ENCODE measurements at places on chromosomes 4 and X. TPM values are rescaled to one million over a fixed set of nuclear protein-coding genes. Genes with fewer than 3 reads are reported as not detected.
A peak's percentile ranks its signal among the peaks of the same experiment; 100 is the strongest.

The NR0B1 gene
- total RNA-seq: not detected

DNA sequence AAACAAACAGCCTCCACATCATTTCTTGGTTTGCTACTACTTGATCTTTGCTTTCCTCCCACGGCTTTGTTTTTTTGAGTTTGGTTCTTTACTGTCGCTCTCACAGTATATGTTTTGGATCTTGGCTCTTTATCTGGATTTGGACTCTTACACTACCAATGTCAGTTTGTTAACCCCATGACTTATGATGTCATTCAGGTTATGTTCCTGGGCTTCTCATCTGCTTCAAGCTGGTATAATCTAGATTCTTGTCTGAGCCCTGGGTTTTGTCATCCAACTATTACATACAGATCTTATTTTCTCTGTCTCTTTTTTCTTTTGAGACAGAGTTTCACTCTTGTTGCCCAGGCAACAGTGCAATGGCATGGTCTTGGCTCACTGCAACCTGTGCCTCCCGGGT, 482.9 kb upstream of the TEX13C start:
- H3K4me3 ChIP-seq: no peak overlapping the region
- H3K36me3 ChIP-seq: no peaks in the 10 kb centered on the region
- no peaks in the 10 kb centered on the region for H3K27me3 ChIP-seq
- H3K27ac ChIP-seq: no peak overlapping the region
- H3K4me1 ChIP-seq: no peaks in the 10 kb centered on the region

The RAB40AL gene
- 0.75 TPM for total RNA-seq

DNA sequence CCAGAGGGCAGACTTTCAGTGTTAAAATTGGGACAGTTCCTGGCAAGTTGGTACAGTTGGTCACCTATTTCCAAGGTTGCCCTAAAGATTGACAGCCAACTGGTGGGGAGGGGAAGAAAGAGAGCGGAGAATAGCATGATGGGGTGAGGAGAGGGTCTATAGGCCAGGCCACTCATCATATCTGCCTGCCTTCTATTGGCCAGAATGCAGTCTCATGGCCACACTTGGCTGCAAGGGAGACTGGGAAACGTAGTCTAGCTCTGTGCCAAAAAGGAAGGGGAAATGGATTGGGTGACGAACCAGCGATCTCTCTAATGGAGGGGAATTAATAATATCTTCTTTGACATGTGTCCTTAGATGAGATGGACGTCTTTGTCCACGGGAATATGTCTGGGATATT, 197.4 kb upstream of the ATP6AP2 start:
- no peaks in the 10 kb centered on the region for H3K4me1 ChIP-seq
- H3K36me3 ChIP-seq: no peaks in the 10 kb centered on the region
- no peaks in the 10 kb centered on the region for H3K27me3 ChIP-seq
- no peak overlapping the region for H3K27ac ChIP-seq
- no peak overlapping the region for H3K4me3 ChIP-seq

- H3K27ac ChIP-seq: no peak overlapping the region
- peaks cover 30% of the 10 kb centered on the region for H3K27me3 ChIP-seq
- no peak overlapping the region for H3K4me3 ChIP-seq
- no peak for DNase-seq
These were observed 26.5 kb downstream of the HAND2 start for GRCh38 chr4:173503330-173504180.

The FRAS1 gene
- total RNA-seq: 1.8 TPM

The EXOC1L gene
- total RNA-seq: not detected

DNA sequence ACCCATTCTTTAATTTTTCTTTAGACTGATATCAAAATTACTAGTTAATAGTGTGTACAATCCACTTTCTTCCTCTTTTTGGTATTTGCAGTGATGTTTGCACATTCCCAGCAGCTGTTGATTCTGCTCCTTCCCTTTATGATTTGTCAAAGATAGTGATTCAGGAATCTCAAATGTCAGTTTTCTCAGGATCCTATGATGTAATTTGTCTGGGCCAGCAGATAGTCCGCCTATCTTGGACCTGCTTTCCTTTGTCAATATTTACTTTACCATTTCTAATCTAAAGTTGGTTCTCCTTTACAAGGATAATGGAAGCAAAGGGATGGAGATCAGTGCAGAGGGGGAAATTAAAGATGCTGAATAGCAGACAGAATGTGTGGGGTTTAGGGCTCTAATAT, 122.1 kb downstream of the REELD1 start:
- H3K4me1 ChIP-seq: peaks cover 12% of the 10 kb centered on the region
- no peak overlapping the region for H3K4me3 ChIP-seq
- H3K36me3 ChIP-seq: no peaks in the 10 kb centered on the region
- no peaks in the 10 kb centered on the region for H3K27me3 ChIP-seq

DNA sequence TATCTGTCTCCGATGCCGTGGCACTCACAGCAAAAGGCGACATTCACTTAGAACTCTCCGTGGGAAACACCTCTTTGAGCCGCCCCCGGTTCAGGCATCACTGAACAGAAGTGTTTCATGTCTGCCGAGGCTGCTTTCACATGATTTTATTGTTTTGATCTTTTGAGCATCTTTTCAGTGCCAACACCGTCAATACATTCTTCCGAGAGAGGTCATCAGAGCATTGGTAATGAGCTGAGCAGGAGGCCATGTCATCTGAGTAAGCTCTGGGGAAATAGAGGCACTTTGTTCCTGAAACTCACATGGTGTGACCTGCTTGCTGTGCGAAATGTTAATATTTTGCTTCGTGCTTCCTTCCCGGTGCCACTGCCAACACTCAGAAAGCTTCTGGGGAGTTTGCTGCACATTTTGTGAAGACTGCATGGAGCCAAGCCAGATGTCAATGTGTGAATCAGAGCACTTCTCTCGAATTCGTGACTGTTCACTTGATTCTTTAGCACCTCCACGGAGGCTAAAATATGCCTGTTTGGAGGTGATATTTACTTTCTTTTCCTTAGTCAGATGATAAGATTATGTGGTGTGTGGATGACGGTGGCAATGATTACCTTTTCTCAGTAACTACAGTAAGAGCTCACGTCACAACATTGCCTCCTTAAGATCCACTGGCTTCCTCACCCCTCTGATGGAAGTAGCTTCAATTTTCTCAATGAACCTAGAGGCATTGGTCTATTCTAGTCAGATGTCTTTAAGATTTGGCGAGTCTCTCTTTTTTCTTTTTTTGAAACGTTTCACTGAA, 222.3 kb upstream of the HS3ST1 start:
- no peak overlapping the region for H3K27ac ChIP-seq
- H3K27me3 ChIP-seq: no peaks in the 10 kb centered on the region
- no peaks in the 10 kb centered on the region for H3K4me1 ChIP-seq
- H3K4me3 ChIP-seq: no peak overlapping the region
- no peak for DNase-seq
- H3K36me3 ChIP-seq: no peaks in the 10 kb centered on the region

DNA sequence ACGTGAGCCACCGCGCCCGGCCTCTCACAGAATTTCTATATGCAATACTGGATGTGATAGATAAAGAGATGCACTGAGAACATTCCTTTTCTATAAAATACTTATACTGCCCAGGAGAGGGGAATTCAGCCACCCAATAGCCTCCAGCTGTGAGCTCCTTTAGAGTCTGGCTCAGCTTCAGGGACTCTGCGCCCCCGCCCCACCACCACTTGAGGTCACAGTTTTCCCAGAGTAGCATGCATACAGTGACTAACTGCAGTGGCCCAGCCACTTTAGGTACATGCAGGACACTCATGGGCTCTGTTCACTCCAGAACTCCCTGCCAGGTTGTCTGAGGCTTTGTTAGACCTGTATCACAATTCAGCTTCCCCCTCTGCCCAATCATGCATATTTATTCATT, 144.4 kb upstream of the TET2 start:
- no peaks in the 10 kb centered on the region for H3K27me3 ChIP-seq
- H3K36me3 ChIP-seq: no peaks in the 10 kb centered on the region
- no peak overlapping the region for H3K27ac ChIP-seq
- H3K4me1 ChIP-seq: no peaks in the 10 kb centered on the region
- no peak overlapping the region for H3K4me3 ChIP-seq

The CLCN4 gene
- 10.9 TPM for total RNA-seq

DNA sequence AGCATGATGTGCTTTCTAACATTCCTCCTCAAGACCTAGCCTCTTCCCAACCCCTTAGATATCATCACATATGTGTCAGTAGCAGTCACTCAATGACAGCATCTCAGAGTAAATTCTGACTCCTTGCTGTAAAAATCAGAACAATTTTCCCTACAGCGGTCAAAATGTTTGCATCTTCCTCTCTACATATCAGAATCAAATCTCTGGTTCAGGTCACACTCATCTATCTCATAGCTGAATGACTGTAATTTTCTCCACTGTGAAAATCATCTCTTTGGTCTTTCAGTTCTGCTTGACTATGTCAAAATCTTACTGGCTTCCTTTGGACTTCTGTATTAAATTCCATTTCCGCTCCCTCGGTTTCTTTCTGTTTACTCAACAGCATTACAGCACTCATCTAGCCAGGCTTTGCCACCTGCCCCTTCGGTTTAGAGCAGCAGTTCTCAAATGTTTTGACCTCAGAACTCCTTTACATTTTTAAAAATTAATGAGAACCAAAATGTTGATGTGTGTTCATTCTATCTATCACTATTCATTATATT, 57.3 kb downstream of the AGA start:
- no peak for DNase-seq
- H3K4me3 ChIP-seq: no peak overlapping the region
- no peak overlapping the region for H3K27ac ChIP-seq

- no peak for DNase-seq
- H3K36me3 ChIP-seq: no peaks in the 10 kb centered on the region
- no peaks in the 10 kb centered on the region for H3K4me1 ChIP-seq
- no peaks in the 10 kb centered on the region for H3K27me3 ChIP-seq
- no peak overlapping the region for H3K27ac ChIP-seq
These were observed 428.2 kb downstream of the ADGRL3 start for GRCh38 chr4:61628282-61628681.

- peak overlapping the region; percentile 81 for H3K4me3 ChIP-seq
- no peak for DNase-seq
- no peak overlapping the region for H3K27ac ChIP-seq
- peaks cover 6% of the 10 kb centered on the region for H3K4me1 ChIP-seq
- H3K36me3 ChIP-seq: no peaks in the 10 kb centered on the region
- no peaks in the 10 kb centered on the region for H3K27me3 ChIP-seq
These were observed 821 bp downstream of the PLK4 start for GRCh38 chr4:127881563-127881864.

The SULT1B1 gene
- 30.5 TPM for total RNA-seq

The AWAT2 gene
- not detected for total RNA-seq

GRCh38 chrX:71144651-71145050, at the start of gene NLGN3:
NLGN3 (plus strand) TSS chrX:71144841; CDS start chrX:71147750, 2,909 bp downstream.
- H3K27me3 ChIP-seq: no peaks in the 10 kb centered on the region
- DNase-seq: no peak
- H3K27ac ChIP-seq: no peak within 1 kb of the TSS
- H3K36me3 ChIP-seq: no peaks in the 10 kb centered on the region
- no peak within 1 kb of the TSS for H3K4me3 ChIP-seq

GRCh38 chr4:163967263-163967662, 472.8 kb downstream of the TMA16 start:
- no peaks in the 10 kb centered on the region for H3K4me1 ChIP-seq
- no peaks in the 10 kb centered on the region for H3K27me3 ChIP-seq
- no peak overlapping the region for H3K4me3 ChIP-seq
- H3K27ac ChIP-seq: no peak overlapping the region
- no peak for DNase-seq
- H3K36me3 ChIP-seq: no peaks in the 10 kb centered on the region

DNA sequence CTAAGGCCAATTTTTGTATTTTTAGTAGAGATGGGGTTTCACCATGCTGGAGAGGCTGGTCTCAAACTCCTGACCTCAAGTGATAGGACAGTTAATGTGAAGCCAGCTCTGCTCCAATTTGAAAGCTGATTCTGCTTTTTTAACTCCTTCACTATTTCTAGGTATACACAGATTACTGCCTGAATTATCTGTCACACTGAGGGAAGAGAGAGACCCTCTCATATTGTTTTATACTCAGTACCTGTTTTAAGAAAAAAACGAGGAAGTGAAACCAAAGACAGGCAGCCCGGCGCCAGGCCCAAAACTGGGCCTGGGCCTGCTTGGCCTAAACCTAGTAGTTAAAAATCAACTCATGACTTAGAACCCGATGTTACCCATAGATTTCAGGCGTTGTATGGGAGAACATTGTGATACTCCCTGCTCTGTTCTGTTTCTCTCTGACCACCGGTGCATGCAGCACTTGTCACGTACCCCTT, 1601.5 kb upstream of the PCDH10 start:
- H3K27ac ChIP-seq: no peak overlapping the region
- H3K4me3 ChIP-seq: no peak overlapping the region
- DNase-seq: no peak
- no peaks in the 10 kb centered on the region for H3K27me3 ChIP-seq
- no peaks in the 10 kb centered on the region for H3K4me1 ChIP-seq
- H3K36me3 ChIP-seq: no peaks in the 10 kb centered on the region

The UGT2B17 gene
- total RNA-seq: 1.3 TPM

DNA sequence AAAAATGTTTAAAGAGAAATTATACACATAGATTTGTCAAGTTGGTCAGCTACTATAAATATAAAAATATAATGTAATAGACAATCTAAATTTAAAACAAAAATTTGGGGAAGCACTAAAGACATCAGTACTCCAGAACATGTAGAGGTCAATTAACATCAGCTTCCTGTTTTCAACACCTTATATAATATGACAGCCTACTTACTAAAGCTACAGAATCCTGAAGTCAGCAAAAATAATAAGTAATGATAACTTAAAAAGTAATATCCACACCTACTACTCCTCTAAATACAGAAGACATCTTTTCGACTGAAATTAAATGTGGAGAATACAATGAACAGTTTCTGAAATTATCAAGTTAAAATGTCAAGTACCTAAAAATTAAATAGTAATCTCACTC, 118.6 kb downstream of the LRBA start:
- no peak for DNase-seq
- H3K27me3 ChIP-seq: no peaks in the 10 kb centered on the region
- no peak overlapping the region for H3K4me3 ChIP-seq
- H3K27ac ChIP-seq: no peak overlapping the region
- H3K4me1 ChIP-seq: no peaks in the 10 kb centered on the region

The MAGEA2 gene
- not detected for total RNA-seq

- no peaks in the 10 kb centered on the region for H3K27me3 ChIP-seq
These were observed 38.4 kb downstream of the NOP14 start for GRCh38 chr4:2924765-2925301.

The TENM3 gene
- 0.70 TPM for total RNA-seq

DNA sequence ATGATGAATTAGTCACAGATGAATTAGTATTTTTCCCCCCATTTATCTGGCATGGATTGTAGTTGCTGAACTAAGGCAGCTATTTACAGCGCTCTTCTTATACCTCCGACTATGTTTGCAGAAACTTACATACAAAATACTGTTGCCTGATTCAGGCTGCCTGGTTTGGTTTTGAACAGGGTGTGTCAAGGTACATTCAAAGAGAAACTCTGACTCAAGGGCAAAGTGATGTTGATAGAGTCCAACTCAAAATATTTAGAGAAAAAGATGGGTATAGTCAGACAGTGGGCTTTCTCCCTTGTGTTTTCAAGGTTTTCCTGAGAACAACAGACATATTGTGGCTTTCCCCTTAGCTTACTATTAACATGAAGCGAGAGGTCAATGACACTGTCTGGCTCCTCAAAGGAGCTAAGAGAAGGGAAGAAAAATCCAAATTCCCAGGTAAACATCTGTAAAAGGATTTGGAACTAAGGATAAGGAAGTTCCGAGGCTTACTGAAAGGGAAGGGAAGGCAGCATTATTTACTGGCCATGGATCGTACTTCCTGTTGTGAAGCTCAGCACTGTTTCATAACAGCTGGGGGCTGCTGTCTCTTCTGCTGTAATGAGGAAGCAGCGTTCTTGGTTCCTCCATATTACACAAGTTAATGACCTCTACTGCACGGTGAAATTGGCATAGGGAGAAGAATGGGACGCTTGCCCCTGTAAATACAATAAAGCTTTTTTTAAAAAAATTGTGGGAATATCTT, 30.9 kb downstream of the FAM9C start:
- peak overlapping the region; percentile 46 for H3K27ac ChIP-seq
- no peaks in the 10 kb centered on the region for H3K27me3 ChIP-seq
- H3K4me3 ChIP-seq: no peak overlapping the region
- no peaks in the 10 kb centered on the region for H3K36me3 ChIP-seq
